ENCODE measurements at places on chromosomes 1 and 21.

DNA sequence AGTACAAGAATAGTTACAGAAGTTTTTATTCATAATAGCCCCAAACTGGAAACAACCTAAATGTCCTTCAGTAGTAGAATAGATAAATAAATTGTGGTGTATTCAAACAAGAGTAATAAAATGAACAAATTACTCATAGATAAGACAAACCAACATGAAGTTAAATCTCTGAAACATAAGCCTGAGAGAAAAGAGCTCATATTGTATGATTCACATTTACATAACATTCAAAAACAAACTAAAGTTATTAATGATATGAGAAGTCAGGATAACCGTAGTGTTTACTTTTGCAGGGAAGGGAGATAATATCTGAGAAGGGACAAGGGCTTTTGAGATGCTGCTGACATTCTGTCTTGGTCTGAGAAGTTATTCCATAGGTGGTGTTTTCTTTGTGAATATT lies 13.5 kb downstream of the STPG1 start:
- no peak for DNase-seq

DNA sequence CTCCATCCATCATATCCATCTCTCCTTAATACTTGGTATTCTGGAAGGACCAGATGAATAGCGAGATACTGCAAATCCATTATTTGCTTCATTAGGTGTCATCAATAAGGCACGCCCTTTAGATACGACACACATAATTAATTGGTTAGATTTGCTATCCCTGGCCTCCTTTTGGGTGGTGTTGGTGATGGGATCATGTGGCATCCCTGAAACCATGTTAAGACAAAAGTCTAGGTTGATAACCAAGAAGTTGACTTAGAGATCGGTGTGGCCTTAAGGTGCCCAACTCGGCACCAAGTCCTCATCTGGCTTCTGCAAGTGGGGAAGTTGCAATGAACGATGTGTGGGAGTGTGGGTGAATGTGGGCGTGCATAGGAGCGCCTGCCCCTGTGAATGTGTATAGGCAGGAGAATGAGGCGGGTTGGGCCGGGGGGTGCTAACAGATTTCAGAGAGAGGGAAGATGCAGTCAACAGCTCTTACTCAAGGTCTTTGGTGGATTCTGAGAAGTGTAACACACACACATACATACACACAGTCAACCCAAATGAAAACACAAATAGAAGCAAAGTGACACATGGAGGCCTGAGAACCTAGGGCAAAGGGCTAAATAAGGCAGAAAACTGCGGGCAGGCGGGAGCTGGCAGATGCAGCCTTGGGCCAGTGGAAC lies 415.7 kb upstream of the ESRRG start:
- DNase-seq, result no peak

DNA sequence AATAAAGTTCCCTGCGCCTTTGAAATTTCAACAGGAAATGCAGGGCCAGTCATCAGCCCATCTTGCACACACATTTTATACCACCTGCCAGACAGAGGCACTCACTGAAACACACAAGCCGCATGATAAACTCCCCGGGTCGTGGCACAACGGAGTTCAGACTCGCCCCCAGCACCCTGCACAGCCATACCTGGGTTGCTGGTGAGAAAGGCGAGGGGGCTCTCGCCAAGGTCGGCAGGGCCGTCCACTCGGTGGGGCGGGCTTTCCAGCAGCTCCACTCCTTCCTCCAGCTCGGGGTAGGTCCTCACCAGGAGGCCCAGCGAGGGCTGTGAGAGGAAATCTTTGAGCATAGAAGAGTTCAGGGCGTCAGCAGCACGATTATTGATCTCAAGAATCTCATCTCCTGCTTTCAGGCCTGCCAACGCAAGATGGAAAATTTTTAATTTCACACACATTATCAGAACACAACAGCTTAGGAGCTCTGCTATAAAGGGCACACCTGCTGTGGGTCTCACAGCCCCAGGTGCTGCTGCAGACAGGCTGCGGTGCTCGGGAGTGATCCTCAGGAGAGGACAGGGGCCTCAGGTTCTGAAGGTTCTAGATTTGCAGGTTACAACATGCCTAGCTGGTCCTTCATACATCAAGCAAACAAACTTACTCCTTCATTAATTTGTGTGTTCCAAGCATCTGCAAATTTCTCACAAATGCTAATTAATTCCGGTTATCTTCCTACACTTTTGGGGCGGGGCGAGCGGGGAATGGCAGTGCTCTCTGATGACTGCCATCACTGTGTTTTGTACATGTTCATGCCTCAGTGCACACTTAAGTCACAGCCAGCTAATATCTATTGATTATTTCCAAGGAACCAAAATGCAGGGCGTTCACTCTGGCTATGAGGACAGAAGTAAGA lies 144.2 kb upstream of the KRTAP19-8 start:
- DNase-seq, result peak; percentile 66

DNA sequence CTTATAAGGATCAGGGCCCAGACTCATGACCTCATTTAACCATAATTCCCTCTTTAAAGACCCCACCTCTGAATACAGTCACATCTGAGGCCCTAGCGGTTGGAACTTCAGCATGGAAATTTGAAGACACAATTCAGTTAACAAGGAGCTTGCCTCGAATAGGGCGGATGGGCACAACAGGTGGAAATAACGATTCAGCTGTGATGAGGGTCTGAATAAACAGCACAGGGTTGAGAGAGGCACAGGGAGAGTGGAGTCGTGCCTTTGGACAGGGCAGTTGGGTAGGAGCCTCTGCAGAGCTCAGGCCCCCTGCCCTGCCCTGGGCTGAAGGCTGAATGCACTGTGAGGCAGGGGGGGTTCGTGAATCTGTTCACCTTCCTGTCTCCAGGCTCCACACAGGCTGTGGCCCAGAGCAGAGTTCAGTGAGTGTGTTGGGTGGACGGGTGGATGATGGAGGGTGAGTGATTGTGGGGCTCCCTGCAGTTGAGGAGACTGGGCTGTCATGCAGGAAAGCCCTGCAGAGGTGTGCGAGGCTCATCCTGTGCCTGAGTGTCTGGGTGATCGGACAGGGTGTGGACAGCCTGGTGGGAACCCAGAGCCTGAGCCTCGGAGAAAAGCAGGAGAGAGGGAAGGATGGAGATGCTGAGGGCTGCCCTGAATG lies 243.1 kb downstream of the FOXD2 start:
- no peak for DNase-seq

GRCh38 chr1:183543619-183544204 lies 46.5 kb downstream of the NCF2 start:
- no peak for DNase-seq

DNA sequence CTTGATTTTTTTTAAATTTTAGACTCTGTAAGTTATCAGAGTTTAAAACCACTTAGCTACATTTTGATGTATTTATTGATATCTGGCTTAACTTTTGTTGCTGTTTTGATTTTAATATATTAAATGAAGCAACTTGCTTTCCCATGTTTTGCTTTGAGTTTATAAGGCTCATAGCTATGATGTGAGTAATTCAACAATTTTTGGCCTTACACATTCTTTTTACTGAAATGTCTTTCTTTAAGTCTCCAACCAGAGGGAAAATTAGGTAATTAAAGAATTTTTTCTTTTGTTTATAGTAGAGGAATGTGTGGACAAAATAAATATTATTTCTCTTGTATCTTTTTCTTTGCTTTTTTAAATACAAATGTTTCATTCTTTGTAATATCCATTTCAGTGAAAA lies 258.3 kb upstream of the ADAMTS5 start:
- no peak for DNase-seq

DNA sequence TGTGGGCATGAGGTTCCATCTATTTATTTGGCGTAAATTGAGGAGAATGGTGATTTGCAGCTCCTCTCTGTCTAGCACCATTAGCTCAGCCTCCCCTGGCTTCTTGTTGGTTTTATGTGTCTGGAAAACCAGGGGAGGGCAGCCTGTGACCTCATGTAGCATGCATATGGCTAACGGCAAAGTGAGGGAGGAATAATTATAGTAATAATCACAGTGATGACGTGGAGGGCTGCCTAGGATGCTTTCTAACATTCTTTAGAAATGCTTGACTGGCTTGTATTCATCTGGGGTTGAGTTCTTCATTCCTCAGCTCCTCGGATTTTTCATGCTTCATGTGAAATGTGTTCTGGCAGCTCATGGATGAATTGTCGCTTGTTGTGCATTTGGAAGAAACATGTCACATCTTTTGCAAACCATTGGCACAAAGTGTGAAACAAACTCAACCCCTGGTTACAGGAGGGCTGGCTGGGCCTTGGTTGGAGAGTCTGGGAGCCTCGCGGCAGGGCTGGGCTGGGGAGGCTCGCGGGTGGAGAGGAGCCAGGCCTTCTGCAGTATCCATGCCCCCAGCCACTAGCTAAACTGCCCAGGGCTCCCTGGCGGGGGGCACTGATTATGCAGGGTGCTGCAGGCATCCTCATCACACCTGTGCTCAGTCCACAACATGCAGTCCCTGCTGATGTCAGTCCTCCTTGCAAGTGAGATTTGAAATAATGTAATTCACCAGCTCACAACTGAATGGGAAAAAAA lies 149.6 kb downstream of the DISC1 start:
- no peak for DNase-seq
